Right ventricle myocardium superior (tissue), 1 donor: ENCODE measurements at places on chromosomes 1 and 21. TPM values are rescaled to one million over a fixed set of nuclear protein-coding genes. Genes with fewer than 3 reads are reported as not detected.

DNA sequence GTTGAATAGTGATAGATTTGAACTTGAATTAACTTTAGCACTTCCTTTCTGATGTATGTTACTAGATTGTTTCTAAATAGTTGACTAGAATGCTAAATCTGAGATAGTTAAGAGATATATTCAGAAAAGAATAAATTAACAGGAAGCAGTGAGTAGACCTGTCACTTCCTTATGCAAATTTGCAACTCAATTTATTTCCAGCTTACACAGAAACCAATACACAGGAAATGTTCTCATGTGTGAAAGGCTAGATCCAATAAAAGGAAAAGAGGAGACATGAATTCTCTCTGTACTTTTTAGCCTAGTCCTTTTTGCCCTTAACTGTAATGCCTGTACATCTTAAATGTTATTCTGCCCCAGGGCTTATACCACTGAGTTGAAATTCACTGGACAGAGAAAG is 522.3 kb downstream of the COL11A1 start:
- DNase-seq, result no peak

The RGS8 gene
- not detected for total RNA-seq

DNA sequence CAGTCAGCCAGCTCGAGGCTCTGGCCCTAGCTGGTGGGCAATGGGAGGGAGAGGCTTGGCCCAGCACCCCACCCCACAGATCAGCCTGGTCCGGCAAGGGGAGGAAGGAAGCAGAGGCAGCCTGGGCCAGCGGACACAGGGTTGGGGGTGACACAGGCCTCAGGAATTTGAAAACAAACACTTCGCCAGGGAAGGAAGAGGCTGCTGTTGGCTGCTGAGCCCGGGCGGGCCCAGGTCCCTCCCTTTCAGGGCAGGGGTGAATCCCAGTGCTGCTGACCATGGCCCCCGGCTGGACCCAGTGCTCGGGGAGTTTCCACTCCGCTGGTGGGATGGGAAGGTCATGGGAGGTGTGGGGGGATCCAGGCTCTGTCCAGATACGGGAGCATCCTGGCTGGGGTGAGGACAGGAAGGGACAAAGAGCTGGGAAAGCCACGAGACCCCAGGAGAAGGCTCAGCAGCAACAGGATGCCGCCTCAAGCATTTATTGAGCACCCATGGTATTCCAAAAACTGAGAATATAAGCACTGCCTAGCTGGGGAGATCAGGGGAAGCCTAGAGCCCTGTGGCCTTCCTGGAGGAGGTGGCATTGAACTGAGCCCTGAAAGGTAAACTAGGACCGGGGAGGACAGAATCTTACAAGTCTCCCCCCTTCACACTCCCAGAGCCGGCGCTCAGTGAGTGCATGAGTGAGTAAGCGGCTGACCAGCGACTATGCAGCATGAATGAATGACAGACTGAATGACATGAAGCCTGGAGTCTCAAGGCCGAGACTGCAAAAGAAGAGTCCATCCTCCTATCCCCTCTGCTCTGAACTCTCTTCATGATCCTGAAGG is 26.2 kb upstream of the EPHA2 start:
- DNase-seq, result peak; percentile 87

The CYP4X1 gene
- 1.9 TPM for total RNA-seq

GRCh38 chr1:2202843-2203601 is 8.4 kb upstream of the FAAP20 start:
- no peak for DNase-seq

The MROH9 gene
- total RNA-seq, result not detected

The HRNR gene
- total RNA-seq, result not detected

The CFHR1 gene
- not detected for total RNA-seq

DNA sequence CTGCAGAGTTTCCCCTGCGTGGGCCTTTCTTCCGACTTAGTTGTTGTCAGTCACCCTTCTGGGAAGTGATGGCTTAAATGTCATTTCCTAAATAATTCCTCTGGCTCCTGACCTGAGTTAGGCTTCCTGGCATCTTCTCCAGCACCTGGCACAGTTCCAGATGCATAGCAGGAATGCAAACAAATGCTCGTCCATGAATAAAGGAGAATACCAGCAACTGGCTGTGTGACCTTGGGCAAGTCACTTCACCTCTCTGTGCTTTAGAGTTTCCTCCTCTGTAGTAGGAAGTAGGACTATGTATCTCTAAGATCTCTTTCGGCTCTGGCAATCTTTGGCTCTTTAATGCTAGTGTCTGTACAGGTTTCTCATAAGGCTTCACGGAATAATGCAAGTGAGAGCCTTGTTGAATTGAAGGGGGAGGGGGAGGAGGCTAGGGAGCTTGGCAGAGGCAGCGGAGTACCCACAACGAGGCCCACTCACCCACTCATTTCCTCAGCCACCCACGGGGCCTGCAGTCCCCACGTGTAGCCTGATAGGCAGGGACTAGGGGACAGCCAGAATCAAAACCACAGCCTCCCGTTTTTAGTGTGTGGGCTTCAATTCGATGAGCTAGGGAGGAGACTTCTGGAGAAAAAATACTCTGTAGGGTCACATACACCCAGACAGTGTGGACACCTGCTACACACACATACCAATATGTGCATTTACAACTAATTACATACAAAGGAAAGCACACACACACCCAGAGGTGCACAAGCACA is 48.1 kb downstream of the TENT5C start:
- no peak for DNase-seq

The SELP gene
- total RNA-seq, result 9.0 TPM

DNA sequence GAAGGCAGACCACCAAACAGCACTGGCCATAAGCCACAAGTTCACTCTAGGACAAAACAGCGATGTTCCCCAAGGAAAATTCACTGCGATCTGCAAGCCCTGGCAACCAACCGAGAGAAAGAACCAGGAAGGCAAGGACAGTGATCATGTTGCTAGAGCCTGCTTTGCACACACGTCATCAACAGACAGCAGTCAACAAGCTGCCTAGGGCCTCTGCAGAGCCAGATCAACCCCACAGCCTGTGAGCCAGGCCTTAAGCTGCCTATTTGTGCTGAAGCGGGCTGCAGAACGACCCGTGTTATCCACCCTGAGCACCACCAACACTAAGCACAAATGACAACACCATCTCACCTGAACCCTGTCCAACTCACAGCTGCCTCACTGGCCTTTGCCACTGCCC is 6.2 kb upstream of the YRDC start:
- DNase-seq, result no peak

DNA sequence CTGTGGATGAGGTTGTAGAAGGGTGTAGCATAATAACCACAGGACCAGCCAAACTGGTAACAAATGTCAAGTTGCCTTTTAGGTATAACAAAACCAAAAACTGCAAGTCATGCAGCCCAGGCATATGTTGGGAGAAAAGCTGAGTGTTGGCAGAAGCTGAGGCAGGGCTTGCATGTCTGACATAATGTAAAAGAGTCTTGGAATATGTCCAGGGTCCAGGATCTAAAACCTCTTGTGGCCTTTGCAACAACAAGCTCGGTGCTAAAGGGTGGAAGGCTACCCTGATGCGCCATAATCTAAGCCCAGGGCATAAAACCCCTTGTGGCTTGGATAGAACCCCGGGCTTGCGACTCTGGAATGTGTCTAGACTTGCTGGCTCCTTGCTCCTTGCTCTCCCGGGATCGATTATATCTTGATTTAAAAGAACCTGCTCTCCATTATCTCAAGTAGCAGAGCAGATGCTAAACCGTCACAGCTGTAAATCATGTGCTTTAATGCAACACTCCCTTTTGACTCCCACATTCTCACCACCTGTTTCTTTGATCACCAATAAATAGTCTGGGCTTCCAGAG is 26.5 kb upstream of the SLC35A3 start:
- DNase-seq, result no peak

The MEGF6 gene
- 7.3 TPM for total RNA-seq

GRCh38 chr1:111563619-111564018 is 56.0 kb upstream of the RAP1A start:
- DNase-seq, result no peak

DNA sequence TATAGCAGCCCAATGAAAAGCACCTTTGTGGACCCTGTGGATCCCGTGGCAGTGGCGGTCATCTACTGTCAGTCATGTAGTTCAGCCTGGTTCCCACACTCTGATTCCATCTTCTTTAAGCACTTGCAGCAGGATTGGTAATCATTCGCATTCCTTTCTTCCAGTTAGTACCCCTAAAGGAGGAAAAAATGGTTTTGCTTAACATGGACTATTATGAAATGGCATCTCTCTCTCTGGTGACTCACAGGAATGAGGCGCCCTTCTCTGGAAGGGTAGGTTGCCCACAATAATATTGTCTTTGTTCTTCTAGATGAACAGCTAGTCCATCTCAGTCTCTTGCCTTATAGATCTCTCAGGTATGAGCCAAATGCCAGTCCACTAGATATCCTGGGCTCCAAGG is 127.9 kb upstream of the MROH9 start:
- no peak for DNase-seq

GRCh38 chr1:30108186-30108585 is 615.2 kb downstream of the MATN1 start:
- no peak for DNase-seq

The IGSF21 gene
- total RNA-seq, result 0.89 TPM

- DNase-seq, result peak; percentile 73
Measured at GRCh38 chr1:226135059-226135651, 51.4 kb downstream of the ACBD3 start.

DNA sequence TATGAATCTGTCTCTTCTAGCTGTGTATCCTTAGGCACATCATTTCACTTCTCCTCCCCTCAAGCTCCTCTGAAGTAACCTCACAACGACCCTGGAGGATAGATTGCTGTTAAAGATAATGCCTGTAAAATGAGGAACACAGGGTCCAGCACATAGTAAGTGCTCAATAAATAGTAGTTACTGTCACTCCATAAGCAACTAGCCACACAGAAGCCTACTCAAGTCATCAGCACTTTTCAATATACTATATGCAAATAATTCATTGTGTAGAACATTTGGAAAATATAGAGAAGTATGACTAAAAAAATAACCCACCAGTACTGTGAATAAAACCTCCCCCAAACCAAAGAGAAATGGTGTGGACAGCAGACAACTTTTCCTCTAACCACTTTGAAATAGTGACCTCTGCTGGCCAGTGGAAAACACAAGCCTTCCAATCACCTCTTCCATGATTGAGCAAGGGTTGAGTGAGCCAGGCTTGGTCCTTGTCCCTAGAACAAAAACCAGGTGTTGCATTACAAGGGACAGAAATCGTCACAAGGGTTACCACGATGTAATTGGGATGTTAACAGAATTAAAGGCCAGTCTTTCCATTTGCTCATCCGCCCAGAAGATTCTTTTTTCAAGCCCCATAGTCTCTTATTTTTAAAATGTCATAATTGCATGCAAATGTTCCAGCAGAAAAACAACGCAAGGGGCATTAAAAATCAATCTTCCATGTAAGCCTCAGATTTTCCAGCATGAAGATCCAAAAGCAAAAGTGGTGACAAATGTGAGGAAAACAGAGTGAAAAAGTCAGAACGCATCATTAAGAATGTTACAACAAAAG is 15.7 kb upstream of the GLIS1 start:
- DNase-seq, result no peak

DNA sequence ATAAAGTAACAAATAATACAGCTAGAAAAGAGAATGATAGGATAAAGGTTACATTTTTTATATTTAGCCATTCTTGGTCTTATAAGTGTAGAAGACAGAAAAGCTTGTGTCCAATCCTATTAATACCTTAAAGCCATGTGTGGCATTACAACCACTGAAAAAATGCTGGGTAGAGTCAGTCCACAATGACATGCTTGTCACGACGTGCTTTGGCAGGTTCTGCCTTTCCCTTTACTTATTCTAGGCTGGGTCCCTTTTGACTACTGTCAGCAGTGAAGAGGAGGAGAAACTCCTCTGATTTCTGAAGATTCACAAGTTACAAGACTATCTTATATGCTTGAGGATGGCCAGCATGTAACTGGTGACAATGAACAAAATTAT is 14.6 kb upstream of the AIM2 start:
- DNase-seq, result no peak

The SLC9C2 gene
- total RNA-seq, result not detected

DNA sequence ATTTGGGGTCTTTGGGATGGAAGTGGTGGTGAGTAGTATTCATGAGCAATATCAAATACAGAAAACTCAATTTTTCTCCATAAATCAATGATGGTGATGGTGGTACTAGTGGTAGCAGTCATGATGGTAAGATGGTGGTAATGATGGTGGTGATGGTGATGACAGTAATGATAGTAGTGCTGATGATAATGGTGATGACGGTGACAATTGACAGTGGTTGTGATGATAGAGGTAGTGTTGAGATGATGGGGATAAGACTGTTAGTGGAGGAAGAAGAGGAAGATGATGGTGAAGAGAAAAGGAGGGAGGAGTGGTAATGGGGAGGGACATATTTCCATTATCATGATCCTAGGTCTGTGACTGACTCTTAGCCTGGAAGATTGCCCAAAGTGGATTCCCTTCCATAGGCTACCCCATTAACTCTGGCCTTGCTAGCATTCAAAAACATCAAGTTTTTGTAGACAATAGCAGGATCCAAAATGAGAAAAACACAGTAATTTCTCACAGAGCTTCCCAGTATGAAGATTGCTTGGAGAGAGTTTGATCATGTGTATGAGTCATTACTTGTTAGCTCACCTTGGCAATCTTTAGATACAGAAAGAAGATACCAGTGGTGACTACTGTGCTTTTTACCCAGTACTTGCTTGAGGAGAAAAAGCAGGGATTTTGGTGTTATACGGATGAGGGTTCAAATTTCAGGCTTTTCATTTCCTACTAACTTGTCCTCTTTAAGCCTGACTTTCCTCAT is 93.9 kb downstream of the ATP1A1 start:
- DNase-seq, result no peak

GRCh38 chr21:34673006-34673405 is 4.2 kb downstream of the CLIC6 start:
- DNase-seq, result no peak

The THEM5 gene
- not detected for total RNA-seq

DNA sequence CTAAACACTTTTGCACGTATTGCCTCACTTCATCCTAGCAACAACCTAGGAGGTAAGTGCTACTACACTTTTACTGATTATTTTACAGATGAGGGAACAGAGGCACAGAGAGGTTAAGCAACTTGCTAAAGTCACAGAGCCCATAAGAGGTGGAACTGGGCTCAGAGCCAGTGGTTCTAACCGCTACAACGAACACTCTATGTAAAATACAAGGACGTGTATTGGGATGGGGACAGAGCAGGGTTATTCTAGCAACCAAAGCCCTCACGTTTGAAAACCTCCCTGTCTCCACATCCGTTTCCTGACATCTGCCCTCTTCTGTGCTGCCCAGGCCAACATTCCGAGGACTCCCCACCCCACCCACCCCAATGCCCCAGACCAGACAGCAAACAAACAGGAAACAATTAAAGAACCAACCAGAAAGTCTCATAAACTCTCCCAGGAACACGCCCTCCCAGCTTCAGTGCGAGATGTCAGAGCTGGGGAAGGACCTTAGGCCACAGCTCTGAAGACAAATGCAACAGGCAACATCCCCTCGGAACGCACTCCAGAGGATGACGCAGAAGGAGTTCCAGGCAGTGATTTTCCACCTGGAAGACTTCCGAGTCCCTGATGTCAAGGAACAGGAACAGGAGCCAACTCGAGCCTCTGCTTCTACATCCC is 41.1 kb downstream of the GLIS1 start:
- no peak for DNase-seq
